Stimulated activated CD8-positive, alpha-beta memory T cell treated with anti-CD3 and anti-CD28 coated beads, Interleukin-4, amount 100 ng/mL, for 4 hours (primary cell): ENCODE measurements at places on chromosomes 6 and 20.

DNA sequence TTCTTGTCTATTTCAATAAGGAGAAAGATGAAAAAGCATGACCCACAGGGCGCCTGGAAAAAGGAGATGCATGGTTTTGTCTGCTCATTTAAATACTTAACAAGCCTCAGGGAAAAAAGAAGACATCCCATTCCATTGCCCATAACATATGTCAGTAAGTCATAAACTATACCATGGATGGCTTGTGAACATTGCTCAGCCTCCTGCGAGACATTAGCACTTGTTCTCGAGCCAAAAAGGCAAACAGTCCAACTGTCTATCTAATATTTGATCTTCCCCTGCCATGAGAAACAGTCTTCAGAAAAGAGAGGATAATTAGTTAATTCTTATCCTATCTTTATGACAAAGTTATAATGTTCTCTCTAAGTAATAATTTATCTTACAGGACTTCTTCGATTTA is 527.4 kb downstream of the HACE1 start:
- DNase-seq, result no peak

DNA sequence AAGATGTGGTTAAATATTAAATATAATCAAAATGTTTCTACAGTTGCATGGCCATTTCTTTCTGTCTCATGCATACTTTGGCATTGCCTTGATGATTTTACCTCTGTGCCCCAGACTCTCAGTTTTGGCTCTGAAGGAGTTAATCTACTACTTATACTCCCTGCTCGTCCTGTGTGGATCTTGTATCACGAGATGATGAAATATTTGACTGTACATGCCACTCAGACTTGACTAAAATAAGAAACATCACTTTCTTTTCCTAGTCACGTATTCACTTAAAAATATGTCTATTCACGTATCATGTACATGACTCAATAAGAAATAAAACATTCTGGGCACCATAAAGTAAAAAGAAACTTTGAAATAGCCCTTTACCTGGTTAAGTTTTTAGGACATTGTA is 397.7 kb downstream of the RFPL4B start:
- no peak for DNase-seq

- no peak for DNase-seq
Measured at GRCh38 chr20:44072384-44072783, 114.6 kb downstream of the JPH2 start.

GRCh38 chr6:37432590-37432915 is 468 bp upstream of the CMTR1 start:
- DNase-seq, result no peak

DNA sequence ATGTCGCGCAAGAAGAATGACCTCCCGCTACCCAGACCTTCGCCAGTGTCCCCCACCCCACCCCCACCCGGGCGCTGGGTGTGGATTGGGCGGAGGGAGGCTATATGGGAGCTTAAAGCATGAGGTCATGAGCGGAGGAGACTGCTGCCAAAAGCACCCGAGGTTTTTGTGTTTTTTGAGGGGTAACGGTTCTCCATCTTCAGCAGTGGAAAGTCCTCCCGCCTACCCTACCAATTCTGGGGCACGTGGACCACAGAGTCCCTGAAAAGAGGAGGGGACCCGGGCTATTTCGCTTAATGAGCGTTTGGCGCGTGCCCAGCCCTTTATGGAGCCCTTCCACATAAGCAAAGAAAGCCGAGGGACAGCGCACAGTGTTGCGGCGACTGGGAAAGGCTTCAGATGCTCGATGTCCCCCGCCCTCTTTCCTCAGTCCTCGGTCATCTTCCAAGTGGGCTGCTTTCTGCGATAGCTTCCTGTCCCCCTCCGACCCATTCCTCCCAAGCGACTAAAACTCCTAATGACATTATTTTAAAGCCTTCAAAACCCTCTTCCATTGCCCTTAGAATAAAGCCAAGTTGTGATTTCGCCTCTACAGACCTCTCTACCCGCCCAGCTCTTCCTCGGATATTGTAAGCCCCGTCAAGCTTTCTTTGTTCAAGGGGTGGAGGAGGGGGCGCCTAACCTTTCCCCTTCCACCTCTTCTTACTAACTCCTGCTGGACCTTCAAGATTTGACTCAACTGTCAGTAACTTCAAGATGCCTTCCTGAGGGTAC is 2.1 kb upstream of the TRERF1 start:
- no peak for DNase-seq

DNA sequence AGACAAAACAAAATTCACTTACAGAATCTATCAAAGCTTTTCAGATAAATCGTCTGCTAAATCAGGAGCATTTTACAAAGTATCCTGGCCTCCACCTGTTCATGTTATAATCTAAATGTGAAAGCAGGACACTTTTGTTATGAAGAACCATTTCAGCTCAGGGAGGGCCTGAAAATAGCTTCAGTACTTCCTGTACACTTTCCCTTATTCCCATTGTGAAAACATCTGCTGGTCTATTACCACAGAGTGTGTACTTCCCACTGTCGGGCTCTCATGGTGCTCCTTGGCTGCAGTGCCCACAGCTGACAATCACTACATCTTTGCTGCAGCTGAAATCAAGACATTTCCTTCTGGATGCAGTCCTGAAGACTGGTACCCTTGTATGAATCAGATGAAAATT is 128.1 kb downstream of the OPRM1 start:
- no peak for DNase-seq

DNA sequence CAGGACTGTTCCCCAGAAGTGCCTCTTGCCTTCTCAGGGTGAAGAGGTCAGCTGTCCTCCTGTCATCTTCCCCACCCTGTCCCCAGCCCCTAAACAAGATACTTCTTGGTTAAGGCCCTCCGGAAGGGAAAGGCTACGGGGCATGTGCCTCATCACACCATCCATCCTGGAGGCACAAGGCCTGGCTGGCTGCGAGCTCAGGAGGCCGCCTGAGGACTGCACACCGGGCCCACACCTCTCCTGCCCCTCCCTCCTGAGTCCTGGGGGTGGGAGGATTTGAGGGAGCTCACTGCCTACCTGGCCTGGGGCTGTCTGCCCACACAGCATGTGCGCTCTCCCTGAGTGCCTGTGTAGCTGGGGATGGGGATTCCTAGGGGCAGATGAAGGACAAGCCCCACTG is 9.8 kb downstream of the PI16 start:
- DNase-seq, result no peak

- DNase-seq, result peak; percentile 12
Measured at GRCh38 chr20:51800060-51800871, 2.1 kb downstream of the SALL4 start.

GRCh38 chr6:21594416-21595281 is 1.1 kb downstream of the SOX4 start:
- DNase-seq, result no peak

DNA sequence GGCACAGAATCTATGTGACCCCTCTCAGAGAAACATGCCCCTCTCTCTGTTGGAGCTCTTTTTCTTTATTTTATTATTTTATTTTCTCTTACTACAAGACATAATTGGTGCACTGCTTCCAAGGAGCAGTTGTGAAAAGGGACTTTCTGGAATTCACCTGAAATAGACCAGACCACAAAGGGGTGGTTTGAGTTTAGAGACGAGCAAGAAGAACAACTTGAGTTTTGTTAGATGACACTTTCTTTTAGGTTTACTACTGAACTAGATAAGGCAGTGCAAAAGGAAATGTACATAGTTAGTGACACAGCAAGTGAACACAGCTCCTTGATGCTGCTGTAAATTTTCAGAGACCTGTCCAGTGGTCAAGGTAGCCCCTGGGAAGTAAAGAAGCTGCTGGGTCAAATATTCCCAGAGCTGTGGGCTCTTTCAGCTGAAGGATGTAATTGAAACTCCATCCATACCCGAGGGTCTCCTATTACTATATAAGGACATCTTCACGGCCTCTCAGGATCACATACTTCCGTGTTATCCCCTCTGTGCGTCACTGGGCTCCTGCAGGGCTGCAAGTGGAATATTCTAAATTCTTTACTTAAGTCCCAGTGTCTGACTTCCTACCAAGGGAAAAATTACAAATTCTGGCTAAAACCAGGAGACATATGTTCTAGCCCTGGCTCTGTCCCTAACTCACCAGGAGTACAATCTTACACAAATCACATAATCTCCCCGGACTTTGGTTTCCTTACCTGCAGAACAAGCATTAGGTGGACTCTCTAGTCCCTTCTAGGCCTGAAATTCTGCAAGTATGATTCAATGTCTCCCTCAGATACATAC is 69.1 kb upstream of the ADTRP start:
- no peak for DNase-seq

GRCh38 chr20:38143238-38143645 is 21.8 kb downstream of the TGM2 start:
- no peak for DNase-seq

GRCh38 chr6:158892266-158892665 is 73.1 kb upstream of the EZR start:
- DNase-seq, result no peak

DNA sequence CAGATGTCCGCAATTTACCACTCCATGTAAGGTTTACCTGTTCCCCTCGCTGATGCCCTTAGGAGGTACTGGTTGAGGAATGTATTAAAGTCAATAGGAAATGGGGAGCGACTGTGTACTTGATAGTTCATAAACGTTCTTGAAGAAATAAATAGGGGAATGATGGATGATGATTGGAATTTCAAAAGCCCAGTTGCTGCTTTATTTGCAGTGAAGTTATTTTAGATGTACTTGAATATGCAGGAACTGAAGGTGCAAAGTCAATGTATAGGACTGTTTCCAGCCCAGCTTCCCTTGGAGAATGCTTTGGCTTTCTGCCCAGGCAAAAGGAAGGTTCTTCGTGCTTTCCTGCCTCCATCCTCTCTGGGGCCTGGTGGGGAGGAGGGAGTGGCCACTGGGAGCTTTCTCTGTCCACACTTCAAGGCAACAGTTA is 19.8 kb downstream of the ADGRF5 start:
- DNase-seq, result no peak

GRCh38 chr6:98529364-98529763 is 305.0 kb upstream of the POU3F2 start:
- no peak for DNase-seq

DNA sequence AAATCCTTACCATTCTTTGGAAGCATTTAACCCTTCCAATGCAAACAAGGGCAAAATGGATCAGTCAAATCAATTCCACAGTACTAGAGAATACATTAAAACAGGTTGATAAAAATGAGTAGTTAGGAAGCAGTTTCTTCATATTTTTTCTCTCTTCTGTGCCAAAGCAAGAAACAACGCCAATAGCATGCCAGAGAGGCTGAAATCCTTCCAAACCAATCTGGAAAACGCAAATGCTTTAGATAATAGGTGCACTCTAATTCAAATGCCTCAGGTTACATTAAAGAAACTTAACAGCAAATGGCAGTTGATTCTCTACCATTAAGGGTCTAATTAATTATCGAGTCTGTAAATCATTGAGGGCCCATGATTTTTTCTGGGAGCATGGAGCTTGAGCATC is 755.2 kb downstream of the C6orf118 start:
- DNase-seq, result no peak

DNA sequence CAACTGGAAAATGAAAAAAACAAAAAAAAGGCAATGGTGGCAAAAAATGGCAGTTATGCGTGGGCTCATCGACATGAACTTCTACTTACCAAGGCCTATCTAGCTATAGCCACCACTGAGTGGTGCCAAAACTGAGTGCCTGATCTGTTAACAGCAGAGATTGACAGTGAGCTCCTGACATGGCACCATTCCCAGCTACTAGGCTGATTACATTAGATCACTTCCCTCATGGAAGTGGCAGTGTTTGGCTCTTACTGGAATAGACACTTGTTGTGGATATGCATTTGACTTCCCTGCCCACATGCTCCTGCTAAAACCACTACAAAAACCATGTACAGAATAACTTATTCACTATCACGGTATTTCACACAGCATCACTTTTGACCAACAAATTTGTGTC is 216.1 kb upstream of the SGK1 start:
- no peak for DNase-seq

DNA sequence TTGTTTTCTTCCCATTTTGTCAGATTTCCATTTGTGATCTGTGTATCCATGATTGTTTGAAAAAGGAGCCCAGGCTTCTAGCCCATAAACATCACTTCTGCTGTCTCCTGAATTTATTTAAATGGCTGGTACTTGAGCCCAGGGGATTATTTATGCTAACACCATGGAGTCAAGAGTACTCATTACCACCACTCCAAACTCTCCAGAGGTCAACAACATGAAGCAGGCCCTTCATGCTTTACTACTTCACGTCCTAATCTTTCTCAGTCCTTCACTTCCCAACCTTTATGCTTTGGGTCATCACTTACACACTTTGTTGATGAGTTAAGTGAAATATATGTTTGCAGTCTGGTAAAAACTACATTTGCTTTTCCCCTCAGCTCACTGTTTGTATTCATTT is 247.8 kb downstream of the BMP2 start:
- DNase-seq, result no peak

GRCh38 chr6:41153992-41154625 is at the start of gene TREML1:
TSS of gene TREML1 (minus strand) at chr6:41154347. CDS start at chr6:41154288, 59 bp downstream.
- DNase-seq, result no peak
